Ovary (tissue), 10 donors: ENCODE measurements at places on chromosomes 5 and 9. TPM values are rescaled to one million over a fixed set of nuclear protein-coding genes. Genes with fewer than 3 reads are reported as not detected.

GRCh38 chr5:16931334-16932110 is 4.6 kb downstream of the MYO10 start:
- no peak for DNase-seq

GRCh38 chr5:124745928-124746915 is at the start of gene ZNF608:
Gene ZNF608 (minus strand): TSS chr5:124746639. CDS start chr5:124744989, 1,650 bp downstream.
- peak; percentile 56 for DNase-seq

GRCh38 chr5:90871391-90871991 is 312.9 kb downstream of the ADGRV1 start:
- DNase-seq, result no peak

DNA sequence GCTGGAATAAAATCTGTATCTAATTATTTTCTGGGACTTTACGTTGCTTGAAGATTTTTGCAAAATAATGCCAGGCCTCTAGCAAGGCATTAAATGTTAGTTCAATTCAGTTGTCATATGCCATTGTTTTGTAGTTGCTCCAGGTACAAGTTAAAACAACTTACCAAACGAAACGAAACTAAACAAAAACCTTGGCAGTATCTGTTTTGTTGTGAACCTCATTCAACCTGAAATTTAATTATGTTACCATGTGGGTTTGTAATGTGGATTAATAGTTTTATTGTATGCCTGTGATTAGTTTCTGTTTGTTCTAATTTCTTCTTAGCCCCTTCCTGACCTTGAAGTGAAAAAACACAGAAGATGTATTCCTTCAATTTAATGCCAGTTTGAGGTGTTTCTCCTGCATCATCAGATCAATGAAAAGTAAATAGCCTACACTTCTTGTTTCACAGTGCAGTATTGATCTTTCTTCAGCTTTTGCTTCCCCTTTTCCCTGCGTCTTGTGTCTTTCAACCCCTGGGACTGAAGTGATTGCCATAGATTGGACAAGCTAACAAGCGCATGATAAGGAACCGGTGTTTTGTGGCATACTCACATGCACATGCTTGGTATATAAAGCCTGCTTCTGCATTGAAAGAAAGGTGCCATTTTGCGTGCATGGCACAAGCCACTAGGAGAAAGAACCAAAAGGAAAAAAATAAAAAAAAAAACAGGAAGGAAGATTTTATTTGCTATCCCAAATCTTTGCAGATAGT is 699.0 kb upstream of the ARRDC3 start:
- no peak for DNase-seq

GRCh38 chr9:137067860-137068538 is 2.4 kb downstream of the SAPCD2 start:
- DNase-seq, result peak; percentile 84

GRCh38 chr5:154366353-154366752 is 79.4 kb upstream of the SAP30L start:
- DNase-seq, result no peak

DNA sequence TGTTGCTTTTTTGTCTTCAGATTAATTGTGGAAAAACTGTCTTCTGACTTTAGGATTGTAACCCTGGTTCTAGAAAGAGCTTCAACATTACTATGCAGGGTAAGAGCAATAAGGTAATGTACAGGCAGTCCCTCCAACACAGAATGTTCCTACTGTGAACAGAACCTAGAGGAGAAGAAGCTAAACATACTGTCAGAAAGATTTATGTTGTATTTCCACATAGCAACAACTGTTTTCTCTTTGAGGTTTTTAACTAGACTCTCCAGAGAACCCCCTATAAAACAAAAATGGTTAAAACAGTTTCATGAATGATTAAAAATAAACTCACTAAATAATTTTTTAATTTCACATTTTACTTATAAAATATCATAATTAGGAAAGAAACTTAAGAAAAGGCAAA is 64.3 kb upstream of the NAA35 start:
- no peak for DNase-seq

DNA sequence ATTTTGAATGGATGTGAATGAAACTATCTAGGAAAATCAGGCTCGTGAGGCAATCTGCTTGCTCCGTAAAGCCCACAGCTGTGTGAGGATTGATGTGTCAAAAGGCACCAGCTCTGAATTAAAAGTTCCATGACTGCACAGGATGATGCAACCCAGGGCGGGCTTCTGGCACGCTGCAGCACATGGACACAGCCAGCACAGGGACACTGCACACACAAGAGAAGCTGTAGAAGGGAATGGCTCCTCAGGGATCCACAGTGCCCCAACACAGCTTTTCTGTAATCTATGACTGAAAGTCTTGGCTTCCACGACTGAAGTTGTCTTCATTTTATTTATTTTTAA is 151.0 kb downstream of the GCNT1 start:
- peak; percentile 26 for DNase-seq

DNA sequence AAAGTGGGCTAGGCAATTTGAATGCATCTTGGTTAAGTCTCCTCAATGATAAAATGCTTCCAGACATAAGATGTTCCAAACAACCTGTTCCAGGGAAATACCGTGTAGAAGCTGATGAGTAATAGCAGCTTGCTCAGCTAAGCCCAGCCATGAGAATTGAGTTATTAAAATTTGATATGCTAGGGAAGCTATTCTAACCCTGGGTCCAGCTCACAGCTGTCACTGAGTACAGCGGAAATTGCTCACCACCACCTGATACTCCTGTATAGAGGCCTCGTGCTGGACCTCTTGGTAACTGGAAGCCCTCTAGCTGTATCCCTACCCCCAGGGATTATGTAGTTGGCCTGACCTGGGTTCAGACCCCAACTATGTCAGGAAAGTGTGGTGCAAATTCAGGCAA is 521.3 kb upstream of the TRPC7 start:
- no peak for DNase-seq

GRCh38 chr9:89591274-89592212 is 13.3 kb upstream of the GADD45G start:
- no peak for DNase-seq

DNA sequence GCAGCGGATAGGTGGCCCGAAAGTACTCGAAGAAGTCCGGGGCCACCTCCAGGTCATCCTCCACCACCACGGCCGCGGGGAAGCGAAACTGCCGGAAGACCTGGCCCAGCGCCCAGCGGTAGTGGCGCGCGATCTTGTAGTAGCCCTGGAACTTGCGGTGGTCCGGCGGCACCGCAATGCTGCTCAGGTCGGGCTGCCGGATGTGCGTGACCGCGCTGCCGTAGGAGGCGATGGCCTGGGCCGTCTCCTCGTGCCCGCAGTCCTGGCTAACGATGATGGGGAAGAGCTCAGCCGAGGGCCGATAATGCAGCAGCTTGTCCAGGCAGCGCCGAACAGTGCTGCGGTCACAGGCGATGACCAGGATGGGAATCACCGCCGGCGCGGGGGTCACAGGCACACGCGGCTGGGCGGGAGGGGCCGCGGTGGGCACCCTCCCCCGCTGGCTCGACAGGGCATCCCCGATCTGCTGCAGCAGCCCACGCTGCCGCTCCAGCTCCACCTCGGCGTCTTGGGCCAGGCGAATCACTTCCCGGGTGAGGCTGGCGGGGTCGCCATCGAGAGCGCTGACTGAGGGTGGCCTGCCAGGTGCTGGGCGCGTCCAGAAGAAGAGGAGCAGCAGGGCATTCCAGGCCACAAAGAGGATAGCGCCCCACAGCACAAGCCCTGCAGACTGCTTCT is 10.2 kb downstream of the MGAT1 start:
- DNase-seq, result no peak

DNA sequence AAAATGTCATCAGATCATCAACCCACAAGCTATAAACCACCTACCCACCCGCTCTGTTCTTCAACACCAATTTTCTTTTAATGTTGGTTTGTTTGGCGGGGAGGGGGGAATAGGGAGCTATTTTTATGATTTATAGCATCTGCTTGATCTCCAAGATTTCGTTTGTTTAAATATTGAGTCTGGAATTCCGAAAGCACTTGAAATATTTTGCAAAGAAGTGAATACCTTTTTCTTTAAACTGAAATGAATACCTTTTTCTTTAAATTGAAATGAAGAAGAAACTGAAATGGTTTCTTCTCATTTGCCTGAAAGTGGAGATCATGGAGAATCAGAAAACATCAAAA is 49.0 kb upstream of the TENT2 start:
- DNase-seq, result no peak

DNA sequence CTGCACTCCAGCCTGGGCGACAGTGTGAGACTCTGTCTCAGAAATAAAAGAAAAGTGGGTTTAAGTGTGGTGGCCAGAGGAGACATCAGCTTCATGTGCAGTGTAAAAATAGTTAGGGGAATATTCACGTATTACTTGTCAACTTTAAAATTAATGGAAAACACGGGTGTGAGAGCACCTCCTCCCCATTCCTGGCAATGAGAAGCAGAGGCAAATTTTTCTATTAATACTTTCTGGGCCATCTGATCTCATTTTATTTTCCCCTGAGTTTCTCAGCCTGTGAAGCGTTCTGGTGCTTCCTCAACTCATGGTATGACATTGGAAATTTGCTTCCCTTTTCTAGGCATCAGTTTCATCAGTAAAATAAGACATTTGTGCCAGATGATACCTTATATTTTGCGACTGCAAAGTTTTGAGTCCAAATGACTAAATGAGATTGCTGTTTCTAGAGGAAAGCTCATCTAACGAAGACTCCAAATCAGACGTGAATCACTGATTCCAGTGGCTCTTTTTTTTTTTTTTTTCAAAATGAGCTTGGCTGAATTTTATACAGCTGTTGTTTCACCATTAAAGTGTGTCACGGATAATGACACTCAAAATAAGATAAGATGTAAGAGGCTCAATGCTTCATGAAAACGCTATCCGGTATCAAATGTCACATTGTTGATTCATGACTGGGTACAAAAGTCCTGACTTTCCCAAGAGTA is 104.6 kb downstream of the MSX2 start:
- no peak for DNase-seq

- no peak for DNase-seq
These were observed 1.7 kb downstream of the SLC1A3 start for GRCh38 chr5:36607838-36608783.

DNA sequence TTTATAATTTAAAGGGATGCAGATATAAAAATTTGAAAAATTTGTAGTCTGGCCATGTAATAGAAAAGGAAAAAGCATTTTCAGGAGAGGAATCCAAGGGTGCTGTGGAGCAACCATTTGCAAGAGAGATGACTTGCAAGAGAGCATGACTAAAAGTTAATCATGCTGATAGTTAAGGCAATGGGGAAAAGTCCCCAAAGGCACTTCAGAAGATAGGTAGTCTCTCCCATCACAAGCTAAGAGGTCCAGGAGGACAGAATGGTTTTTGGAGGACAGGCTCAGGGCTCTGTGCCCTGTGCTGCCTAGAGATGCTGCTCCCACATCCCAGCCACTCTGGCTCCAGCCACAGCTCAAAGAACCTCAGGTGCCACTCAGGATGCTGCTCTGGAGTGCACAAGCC is 38.8 kb downstream of the DNAJB5 start:
- no peak for DNase-seq

DNA sequence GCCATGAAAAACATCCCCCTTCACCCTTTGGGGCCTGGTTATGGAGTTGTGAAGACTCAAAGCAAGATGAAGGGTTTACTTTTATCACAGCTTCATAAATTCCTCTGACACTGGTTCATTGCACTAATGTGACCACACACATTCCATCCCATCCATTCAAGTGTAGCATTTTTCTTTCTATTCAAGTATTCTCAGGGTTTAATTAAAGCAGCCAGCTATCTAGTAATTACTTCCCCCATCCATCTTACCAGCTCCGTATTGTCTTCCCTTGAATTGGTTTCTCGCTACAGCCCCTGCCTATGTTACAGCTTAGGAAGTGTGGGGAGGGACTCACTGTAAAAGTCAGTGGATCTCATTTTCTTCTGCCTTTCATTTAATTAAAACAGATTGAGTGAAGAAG is 387.0 kb upstream of the RFX3 start:
- DNase-seq, result no peak

GRCh38 chr5:2113348-2114131 is 230.8 kb upstream of the IRX4 start:
- no peak for DNase-seq

DNA sequence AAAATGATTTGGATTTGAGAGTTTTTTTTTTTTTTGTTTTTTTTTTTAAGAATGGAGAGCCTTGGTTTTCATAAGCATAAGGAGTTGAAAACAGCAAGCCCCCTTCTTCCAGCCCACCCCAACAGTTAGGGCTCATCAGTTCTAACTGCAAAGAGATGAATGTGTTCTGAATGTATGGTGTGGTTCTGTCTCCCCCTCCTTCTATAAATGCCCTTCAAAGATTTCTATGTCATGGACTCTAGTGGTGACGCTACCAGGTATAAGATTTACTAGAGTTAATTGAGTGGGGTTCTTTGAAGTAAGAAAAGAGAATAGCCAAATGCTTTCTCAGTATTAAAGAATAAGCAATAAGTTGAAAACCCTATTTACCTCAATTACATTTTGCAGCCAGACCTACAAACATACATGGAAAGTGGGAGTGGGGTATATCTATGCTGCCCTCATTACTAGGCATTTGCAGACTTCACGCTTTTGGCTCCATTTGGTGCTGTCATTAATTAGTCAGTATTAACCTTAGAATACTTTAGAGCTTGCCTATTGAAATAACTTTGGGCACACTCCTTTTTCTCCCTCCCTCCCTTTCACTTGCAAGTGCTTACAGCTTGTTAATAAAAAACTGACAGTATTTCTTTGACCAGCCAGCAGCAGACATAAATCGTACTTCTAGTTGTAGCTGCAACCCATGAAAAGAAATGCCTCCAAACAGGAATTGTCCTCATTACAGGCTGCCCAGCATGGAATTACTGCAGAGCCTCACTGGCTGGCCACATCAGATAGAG is 667.2 kb upstream of the ZNF608 start:
- DNase-seq, result no peak

DNA sequence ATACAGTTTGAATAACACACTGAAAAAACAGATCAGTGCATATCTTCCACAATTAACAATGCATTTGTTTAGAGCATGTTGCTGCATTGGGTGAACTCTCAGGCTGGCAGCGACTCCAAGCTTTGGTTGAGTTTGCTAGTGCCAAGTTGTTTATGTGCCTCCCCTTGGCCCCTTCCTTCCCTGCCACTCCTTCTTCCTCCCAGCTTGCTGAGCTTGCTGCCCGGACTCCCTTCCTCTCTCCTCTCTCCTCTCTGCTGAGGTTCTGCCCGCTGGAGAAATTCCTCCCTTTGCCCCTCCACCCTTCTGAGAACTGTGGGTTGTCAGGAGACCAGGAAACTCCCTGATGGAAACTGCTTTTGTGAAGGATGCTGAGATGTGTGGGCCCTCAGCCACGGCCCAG is 247.3 kb downstream of the PDZD2 start:
- no peak for DNase-seq

Gene IL4
- not detected for total RNA-seq

Gene MEGF10
- 0.60 TPM for total RNA-seq

Gene MRNIP
- 50.3 TPM for total RNA-seq

Gene ADAMTS16
- total RNA-seq, result 13.6 TPM

Gene ZNF883
- total RNA-seq, result 0.97 TPM

Gene TMOD1
- 64.0 TPM for total RNA-seq

Gene ADRA1B
- total RNA-seq, result 3.5 TPM

Gene CLTB
- total RNA-seq, result 138 TPM

Gene PMPCA
- 46.0 TPM for total RNA-seq
